ENCODE measurements at places on chromosomes 5 and 9.

- DNase-seq: no peak
These were observed 1.6 kb downstream of the ANKS6 start for GRCh38 chr9:98794802-98795201.

DNA sequence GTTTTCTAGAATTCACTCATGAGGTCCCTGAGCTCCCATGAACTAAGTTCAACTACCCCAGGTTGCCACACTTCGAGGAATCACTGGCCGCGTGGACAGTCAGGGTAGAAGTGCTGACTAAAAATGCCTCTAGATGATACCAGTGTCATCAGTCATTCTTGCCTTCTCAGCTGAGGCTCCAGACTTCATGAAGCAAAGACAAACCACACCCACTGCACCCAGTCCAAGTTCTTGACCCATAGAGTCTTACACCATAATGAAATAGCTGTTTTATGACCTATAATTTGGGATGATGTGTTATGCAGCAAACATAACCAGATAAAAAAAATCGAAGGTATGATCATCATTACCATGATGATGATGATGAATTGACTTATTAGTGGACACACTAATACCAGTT is 632.9 kb upstream of the TLE4 start:
- DNase-seq: no peak

DNA sequence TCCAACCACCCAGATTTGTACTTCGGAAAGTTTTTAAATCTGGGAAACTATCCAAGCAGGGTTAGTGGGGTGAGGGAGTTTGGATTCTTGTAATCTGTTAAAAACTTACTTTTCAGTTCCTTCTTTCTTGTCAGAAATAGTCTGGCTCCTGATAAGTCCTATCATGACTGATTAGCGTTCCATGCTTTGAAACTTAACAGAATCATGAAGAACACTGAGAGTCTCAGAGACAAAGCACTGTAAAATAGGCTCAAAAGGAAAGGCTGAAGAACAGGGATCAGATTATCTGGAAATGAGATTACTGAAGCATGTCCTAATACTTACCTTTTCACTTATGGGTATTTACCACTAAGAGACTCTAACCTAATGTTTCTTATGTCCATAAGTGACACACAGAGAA is 242.5 kb downstream of the ARRDC3 start:
- DNase-seq: no peak

- DNase-seq: peak; percentile 41
These were observed 118.4 kb downstream of the ARHGAP26 start for GRCh38 chr5:142888469-142889085.

DNA sequence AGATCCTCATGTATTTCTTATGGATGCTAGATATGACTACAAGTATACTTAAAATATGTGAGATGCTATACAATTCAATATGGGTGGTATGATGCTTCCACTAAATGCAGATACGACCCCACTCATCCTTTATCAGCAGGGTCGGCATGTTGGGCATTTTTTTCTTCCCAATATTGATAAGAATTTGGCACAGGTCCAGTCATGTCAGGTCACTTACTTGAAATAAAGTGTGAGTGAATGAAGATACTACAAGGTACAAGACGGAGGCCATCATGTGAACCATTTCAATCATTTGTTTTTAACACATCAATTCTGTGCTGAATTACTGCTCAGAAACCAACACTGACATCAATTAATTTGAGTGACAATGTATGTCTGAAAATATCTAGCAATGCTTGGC is 146.9 kb upstream of the GNA14 start:
- no peak for DNase-seq

DNA sequence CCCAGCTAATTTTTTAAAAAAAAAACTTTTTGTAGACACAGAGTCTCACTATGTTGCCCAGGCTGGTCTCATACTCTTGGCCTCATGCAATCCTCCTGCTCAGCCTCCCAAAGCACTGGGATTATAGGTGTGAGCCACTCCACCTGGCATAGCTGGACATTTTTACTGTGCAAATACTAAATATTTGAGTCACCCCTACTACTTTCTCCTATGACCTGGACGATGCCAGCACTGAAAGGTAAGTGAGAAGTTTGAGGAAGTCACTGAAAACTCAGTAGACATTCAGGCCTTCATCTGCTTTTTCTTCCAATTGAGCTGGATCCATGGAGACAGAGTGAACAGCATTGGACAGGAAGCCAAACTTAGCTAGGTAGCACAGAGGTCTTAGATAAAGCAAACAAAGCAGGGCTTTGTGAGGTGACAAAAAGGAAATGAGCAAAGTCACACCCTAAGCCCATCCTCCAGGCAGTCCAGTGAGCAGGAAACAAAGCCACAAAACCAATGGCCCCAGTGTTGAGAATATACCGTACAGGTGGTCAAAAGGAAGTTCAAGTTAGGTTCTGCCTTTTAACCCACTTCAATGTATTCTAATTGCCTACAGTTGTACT is 192.6 kb upstream of the RASA1 start:
- no peak for DNase-seq

- no peak for DNase-seq
These were observed 598.7 kb upstream of the SGCD start for GRCh38 chr5:155728146-155728856.

DNA sequence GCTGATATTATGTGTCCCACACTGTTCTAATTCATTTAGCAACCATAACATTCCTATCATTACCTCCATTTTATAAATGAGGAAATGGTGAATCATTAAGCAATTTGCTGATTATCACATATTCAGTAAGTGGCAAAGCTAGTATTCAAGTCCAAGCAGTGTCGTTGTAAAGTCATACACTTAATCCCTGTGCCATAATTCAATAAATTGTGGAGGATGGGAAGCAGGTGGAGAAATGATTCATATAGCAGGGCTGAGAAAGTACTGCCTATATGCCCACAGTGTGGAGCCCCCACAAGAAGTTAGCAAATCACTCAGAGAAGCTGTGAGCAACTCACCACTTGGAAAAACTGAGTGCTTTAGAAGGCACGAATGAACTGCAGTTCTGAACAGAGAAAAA is 691.0 kb downstream of the PTPRD start:
- DNase-seq: no peak

DNA sequence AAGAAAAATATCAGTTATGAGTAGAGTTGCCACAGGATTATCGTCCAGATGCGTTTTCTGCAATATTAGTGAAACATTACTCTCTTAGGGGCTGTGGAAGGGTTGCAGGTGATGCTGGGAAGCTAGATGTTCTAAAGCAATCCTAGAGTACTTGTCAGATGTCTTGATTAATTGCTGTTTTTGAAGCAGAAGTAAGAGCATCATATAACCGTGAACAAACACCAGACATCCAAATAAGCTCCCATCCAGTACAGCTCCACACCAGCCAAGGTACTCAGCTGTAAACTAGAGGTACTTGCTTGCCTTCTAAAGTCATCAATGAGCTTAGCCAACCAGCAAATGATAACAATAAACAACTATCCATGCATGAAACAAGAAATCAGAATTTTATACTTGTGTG is 131.1 kb downstream of the ST8SIA4 start:
- no peak for DNase-seq

DNA sequence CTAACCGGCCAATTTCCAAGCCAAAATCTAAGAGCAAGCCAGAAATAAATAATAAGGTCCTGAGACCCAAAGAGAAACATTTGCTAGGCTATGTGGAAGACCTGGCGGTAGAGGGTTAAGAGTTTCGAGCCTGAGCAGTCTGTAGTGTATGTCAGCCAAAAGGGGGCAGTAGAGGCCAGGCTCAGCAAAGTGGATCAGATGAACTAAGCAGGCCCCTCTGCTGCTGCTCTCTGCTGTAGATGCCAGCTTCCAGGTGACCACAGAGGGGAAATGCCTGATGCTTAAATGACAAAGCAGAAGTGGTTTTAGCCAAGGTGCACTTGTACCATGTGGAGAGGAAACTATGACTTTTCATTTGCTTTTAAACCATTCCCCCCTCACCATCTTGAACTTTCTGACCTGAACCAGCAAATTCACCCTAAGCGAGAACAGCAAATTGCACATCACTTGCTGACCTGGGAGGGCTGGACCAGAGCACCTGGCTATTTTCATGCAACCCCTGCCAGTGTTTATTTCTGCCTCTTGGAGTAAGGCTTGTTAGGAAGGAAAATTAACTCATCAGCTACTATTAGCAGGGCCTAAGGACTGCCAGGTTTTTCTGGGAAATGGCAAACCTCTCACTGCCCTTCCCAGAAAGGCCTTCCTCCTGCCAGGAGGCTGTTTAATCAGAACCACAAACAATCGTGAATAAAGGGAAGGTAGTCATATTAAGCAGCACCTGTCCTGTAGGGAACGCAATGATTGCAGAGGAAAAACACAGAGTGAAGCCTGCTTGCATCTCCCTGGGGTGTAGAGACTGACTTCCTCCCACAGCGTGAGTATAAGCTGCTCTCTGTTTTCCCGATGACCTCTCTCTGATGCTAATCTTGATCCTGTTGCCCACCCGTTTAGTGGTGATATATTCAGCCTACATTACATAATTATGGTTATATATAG is 818.2 kb downstream of the TLR4 start:
- no peak for DNase-seq

DNA sequence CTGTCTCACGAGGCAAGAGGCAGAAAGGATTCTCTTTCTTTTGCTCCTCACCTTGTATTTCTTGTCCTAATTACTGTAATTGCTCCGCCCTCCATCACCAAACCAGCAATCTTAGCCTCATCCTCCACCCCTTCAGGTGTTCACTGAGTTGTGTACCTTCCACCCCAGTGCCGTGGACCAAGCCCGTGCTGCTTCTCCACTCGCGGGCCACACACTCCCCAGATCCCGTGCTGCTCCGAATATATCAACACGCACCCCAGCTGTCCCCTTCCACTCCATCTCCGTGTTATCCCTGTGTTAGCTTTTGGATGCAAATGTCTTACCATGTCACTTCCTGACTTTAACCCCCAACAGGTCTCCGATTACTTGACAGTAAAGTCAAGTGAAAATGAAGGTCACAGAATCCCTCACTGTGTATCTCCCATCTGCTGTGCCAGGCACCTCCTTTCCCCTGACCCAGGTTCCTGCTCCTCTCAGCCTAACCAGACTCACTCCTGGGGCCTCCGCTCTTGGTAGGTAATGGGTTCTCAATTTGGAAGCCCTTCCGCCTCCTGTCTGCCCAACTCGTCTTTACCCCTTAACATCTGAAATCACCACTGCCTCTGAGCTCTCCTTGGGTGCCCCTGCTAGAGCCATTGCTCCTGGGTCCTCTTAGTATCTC is 320.2 kb downstream of the MED10 start:
- DNase-seq: no peak

- no peak for DNase-seq
These were observed 110.0 kb upstream of the PTGER4 start for GRCh38 chr5:40569546-40570270.

GRCh38 chr5:149297340-149298025 is 25.8 kb downstream of the AFAP1L1 start:
- no peak for DNase-seq

DNA sequence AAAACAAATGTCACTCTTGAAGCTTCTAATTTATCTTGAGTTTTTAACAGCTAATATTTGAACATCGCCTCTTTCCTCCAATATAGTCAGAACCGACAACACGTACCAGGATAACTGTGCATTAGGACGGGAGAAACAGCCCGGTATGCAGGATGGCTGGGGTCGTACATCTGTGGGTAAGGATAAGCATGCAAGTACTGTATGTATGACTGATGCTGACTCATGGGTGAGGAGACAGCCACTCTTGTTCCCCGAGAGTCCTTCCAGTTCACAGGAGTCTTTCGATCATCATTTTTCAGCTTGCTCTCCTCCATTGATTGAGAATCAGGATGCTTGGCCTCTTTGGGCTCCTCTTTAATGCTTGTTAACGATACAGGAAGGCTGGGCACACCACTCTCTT is 102.3 kb downstream of the ZNF608 start:
- DNase-seq: no peak

DNA sequence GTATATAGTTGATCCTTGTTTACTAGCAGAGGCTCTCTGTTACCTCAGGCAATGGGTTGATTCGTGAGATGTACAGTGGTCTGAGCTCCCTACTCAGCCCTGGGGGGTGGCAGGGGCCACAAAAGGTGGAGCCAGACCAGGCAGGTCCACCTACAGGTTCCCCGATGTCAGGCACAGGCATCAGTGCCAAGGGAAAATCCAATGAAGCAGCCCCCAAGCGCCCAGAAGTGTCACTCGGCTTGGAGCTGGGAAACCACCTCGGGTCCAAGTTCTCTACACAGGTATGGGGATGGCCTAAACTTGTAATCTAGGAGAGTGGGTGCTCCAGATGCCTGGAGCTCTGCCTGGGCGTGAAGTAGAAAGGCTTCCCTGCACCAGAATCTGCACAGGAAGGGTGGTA is 188.8 kb downstream of the KIAA0825 start:
- no peak for DNase-seq

- no peak for DNase-seq
These were observed 43.0 kb upstream of the NOTCH1 start for GRCh38 chr9:136588663-136589464.

GRCh38 chr5:746258-746761 is 38.2 kb downstream of the ZDHHC11B start:
- DNase-seq: no peak

DNA sequence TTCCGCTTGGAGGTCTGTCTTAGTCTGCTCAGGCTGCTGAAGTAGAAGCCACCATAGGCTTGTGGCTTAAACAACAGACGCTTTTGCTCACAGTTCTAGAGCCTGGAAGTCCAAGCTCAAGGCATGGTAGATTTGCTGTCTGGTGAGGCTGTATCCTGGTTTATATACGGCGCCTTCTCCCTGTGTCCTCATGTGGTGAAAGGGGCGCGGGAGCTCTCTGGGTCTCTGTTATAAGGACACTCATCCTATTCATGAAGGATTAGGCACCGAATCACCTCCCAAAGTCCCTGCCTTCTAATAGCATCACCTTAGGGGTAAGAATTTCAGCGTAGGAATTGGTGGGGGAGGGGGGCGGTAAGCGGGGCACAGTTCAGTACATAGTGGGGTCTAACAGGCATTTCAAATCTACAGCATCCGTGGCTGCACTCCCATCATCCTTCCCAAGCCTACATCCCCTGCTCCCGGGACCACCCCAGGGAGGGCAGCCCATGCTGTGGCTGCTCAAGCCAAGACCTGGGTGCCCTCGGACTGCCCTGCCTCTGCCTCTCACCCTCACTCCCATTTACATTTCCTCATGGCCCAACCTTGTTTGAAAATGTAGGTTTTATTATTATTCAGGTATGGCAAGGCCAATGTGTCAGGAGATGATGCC is 15.1 kb upstream of the LPCAT1 start:
- DNase-seq: no peak

GRCh38 chr9:4126184-4126865 is 173.5 kb downstream of the GLIS3 start:
- no peak for DNase-seq
